Stimulated activated effector memory CD8-positive, alpha-beta T cell treated with anti-CD3 and anti-CD28 coated beads, Interleukin-12 subunit alpha, Interleukin-12 subunit beta, amount 100 ng/mL, for 72 hours (primary cell): ENCODE measurements at places on chromosomes 4 and X.

- DNase-seq = no peak
These were observed 52.9 kb downstream of the SLC7A11 start for GRCh38 chr4:138189206-138189605.

DNA sequence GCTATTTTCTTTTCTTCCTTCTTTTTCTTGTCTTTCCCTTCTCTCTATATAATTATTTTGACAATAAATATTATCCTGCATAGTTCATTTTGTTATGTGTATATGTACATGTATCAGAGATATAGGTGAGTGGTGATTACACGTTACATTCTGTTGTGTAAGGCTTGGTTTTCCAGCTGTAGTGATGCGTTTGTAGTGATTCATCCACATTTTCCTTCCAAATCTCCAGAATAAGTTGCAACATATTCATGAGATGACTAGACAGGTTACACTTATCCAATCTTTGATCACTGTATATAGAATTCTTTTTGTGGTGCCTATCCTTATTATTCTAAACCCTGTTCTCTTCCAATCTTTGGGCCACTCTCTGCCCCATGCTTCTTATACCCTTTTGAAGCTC is 540.2 kb downstream of the GBA3 start:
- no peak for DNase-seq

- DNase-seq = no peak
These were observed 99.6 kb upstream of the SORBS2 start for GRCh38 chr4:185911556-185912064.

GRCh38 chrX:48083706-48084105 is 12.3 kb upstream of the ZNF630 start:
- no peak for DNase-seq

DNA sequence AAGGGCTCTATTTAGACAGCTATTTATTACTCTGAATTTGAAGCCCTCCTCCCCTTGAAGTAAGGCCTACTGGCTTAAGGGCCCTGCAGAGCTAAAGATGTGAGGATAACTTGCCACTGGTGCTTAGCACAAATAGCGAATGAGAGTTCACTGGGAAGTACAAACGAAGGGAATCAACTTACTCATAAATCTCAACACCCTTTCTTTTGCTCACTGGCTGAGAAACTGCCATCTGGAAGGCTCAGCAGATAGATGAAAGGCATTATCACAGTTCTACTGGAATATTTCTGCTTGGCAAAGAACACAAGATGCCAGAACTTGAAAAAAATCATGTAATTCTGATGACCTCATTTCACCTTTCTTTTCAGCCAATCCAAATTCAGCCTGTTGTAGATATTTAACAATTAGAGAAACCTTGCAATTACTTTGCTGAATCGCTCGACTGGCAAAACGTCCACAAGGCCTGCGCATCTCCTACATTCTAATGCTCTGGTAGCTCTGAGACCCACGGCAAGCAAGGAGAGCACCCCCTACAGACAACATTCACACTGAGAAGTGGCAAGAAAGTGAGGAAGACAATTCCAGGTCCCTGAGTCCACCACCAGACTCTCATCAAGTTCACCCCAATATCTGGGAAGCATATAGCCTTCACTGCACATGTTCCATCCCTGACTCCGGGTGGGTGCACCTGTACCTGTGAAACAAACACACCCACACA is 27.5 kb downstream of the TSPAN5 start:
- no peak for DNase-seq

- no peak for DNase-seq
These were observed 261.6 kb downstream of the SPATA18 start for GRCh38 chr4:52312722-52313121.
